ENCODE measurements at places on chromosomes 2 and 18. TPM values are rescaled to one million over a fixed set of nuclear protein-coding genes. Genes with fewer than 3 reads are reported as not detected.

IL1B gene
- 2.2 TPM for total RNA-seq

RNF144A gene
- 62.0 TPM for total RNA-seq

LINC00305 gene
- not detected for total RNA-seq

MALL gene
- total RNA-seq: 1.3 TPM

TMEM178A gene
- 32.2 TPM for total RNA-seq

C2orf80 gene
- total RNA-seq: 21.0 TPM

CPO gene
- total RNA-seq: not detected

RAX gene
- total RNA-seq: not detected

ELOA2 gene
- not detected for total RNA-seq

ESCO1 gene
- 34.4 TPM for total RNA-seq

FKBP1B gene
- 64.5 TPM for total RNA-seq
